ENCODE measurements at places on chromosomes 6 and 20.

- no peak for DNase-seq
Observed at GRCh38 chr20:7723284-7723683, 217.0 kb downstream of the HAO1 start.

- DNase-seq, result no peak
Observed at GRCh38 chr6:125656287-125656870, 93.1 kb upstream of the HEY2 start.

DNA sequence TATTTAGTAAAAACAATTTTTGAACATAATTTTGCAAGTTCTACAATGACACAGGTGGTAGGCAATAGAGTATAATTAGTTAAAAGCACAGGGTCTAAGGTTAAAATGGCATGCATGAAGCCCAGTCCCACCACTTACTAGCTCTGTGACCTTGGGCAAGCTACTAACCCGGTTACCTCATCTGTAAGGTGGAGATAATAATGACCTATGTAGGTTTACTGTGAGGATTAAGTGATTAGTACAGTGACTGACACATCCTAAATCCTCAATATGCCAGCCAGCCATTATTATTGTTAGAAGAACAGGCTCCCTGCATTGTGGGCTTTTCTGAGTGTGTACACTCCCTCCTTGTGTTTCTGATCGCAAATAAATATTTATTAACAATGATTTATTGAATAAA lies 26.2 kb downstream of the ATXN1 start:
- no peak for DNase-seq

- DNase-seq, result no peak
Observed at GRCh38 chr6:166541876-166542579, 44.5 kb downstream of the RAMACL start.

- DNase-seq, result no peak
Observed at GRCh38 chr20:53001498-53002301, 29.5 kb downstream of the TSHZ2 start.

GRCh38 chr6:130811932-130812331 lies 15.3 kb upstream of the SMLR1 start:
- DNase-seq, result no peak

DNA sequence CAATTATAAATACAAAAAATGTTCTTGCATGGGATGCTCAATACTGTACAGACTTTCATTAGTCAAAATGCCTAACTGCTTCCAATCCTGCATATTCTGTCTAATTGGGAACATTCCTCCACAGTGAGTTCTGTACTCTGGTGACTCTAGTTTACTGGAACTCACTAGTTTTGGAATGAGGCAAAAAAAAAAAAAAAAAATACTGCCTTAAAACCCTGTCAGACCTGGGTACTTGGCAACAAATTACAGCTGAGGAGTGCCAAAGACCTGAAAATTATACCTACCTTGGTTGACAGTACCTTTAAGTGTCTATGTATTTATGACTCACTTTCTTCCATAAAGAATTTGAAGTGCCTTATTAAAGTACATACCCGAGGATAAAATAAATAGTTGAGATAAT lies 276.7 kb downstream of the FARS2 start:
- DNase-seq, result no peak

GRCh38 chr6:119348096-119348747 lies 1.3 kb downstream of the MAN1A1 start:
- no peak for DNase-seq

DNA sequence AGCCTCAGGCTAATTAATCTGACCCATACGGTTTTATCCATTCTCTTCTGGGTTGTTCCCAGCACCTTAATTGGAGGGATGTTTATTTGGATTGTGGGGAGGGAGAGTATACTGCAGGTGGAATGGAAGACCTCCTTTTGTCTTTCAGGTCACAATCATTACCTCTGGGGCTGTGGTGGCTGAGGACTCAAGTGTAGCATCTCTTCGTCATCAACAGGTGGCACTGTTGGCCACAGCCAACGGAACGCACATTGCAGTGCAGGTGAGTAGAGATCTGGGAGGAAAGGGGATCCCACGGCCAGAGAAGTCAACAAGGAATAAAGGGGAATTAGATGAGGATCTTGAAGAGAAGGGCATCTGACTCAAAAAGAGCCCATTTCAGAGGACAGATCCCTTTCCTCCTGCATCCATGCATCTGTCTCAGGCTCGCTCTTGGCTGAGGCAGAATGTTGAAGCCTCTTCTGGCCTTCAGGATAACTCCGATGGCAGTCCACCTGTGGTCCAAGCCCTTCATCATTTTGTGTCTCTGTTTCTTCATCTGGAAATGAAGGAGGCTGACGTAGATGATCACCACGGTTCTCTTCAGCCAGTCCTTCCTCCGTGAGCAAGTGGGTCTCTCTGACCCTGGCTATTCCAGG lies 3.2 kb upstream of the DEF6 start:
- peak; percentile 27 for DNase-seq

DNA sequence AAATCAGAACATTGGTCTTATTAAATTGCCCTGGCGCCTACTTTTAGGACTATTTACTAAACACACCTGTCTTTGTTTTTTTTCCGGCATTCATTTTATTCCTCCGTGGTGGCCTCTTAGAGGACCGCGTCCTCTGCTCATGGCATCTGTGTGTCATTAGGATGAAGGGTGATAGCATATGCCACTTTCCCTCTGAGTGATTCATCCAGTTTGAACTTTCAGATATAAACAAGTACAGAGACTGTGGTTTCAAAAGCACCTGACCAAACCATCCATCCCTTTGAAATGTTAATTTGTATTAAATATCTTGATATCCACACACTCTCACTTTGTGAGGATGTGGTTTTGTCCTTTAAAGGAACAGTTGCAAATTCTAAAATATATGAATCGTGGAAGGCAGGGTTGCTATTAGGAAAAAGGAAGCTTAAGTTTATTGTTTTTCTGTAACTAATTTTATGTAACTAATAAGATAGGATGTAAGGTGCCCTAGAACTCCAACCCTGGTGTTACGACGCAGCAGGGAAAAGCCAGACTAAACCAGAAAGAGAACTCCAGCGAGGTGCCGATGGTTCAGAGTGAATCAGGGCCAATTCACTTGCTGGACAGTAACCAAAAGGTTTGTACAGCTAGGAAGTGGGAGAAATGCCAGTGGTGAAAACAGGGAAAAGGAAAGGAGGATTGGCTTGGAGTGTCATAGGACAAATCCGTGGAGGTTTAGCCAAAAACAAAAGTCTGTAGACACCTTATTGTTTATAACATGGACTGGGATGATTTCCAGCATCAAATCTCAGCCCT lies 98.7 kb downstream of the SHLD1 start:
- DNase-seq, result no peak

- DNase-seq, result no peak
Observed at GRCh38 chr20:47258745-47259695, 97.5 kb downstream of the ZMYND8 start.

- no peak for DNase-seq
Observed at GRCh38 chr6:73798592-73798991, 102.6 kb downstream of the CD109 start.
